Right ventricle myocardium superior (tissue), 1 donor: ENCODE measurements at places on chromosomes 2 and 18. TPM values are rescaled to one million over a fixed set of nuclear protein-coding genes. Genes with fewer than 3 reads are reported as not detected.

The SIGLEC15 gene
- not detected for total RNA-seq

The EVX2 gene
- total RNA-seq = not detected

The TLX2 gene
- total RNA-seq = not detected

DNA sequence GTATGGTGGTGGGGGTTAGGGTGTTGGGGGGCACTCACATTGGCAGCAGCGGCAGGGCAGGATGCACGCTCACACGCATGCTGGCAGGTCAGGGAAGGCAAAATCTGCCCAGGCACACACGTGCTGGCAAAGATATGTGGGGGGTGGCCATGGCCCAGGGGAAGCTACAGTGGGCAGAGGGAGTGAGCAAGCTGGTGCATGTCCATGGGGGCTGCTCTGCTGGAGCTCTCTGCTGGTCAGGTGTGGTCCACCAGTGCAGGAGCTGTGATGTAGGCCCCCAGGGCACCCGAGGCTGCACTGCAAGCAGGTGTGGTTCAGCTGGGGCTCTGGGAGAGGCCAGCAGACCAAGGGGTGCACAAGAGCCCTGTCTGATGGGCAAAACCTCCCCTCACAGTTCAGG, 491.5 kb upstream of the TNP1 start:
- DNase-seq = no peak

DNA sequence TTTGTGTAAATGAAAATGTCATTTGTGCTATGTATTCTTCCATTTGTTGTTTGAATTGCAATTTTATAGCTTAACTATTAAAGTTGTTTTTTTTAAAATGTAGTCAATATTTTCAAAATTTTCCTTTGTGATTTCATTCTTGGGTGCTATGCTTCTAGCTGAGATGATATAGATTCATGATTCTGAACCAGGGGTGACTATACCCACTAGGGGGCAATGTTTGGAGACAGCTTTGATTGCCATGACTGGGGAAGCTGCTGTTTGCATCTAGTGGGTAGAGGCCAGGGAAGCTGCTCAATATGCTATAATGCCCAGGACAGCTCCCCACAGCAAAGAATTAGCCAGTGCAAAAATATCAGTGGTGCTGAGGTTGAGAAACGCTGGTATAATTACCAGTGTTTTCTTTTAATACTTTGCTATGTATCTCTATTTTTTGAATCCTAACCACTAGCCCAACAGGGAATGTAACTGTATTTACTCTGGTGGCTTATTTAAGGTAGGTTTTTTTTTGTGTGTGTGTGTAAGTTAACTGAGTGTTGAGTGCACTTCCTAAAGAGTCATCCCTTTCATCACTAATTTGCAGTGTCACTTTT, 99.7 kb downstream of the MEP1B start:
- no peak for DNase-seq

DNA sequence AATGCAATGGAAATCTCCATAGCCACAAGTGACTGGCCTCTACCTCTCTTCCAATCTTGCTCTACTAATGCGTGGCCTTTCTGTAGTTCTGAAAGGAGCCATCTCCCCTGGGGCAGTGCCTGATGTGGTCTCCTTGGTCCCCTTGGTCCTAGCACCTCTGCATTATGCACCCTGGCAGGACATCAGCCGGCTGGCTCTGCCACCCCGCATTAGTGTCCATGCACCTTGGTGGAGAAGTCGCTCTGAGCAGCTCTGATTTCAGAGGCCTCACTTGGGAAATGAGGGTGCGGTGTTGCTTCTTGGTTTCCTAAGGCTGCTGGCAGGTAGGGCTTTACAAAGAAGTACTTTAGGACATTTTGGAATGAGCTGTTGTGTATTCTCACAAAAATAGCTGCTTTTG, 317.9 kb downstream of the GBX2 start:
- no peak for DNase-seq

DNA sequence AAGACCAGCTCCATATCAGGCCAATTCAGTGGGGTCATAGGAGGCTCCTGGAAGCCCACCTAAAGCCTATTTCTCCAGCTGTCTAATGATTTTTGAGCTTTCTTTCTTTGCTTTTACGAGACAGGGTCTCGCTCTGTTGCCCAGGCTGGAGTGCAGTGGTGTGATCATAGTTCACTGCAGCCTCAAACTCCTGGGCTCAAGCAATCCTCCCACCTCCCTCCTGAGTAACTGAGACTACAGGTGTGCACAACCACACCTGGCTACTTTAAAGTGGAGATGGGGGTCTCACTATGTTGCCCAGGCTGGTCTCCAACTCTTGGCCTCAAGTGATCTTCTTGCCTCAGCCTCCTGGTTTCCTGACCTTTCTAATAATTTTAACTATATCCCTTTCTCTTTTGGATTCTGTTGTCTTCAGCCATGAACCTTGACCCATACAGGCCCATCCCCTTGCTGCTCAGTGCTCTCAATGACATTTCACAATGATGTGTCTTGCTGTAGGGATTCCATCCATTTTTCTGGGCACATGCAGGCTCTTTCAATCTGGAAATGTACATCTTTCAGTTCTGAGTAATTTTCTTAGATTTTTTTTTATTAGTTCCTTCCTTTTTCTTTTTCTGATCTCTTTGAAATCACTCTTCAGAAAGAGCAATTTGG, 29.7 kb downstream of the GNLY start:
- no peak for DNase-seq

DNA sequence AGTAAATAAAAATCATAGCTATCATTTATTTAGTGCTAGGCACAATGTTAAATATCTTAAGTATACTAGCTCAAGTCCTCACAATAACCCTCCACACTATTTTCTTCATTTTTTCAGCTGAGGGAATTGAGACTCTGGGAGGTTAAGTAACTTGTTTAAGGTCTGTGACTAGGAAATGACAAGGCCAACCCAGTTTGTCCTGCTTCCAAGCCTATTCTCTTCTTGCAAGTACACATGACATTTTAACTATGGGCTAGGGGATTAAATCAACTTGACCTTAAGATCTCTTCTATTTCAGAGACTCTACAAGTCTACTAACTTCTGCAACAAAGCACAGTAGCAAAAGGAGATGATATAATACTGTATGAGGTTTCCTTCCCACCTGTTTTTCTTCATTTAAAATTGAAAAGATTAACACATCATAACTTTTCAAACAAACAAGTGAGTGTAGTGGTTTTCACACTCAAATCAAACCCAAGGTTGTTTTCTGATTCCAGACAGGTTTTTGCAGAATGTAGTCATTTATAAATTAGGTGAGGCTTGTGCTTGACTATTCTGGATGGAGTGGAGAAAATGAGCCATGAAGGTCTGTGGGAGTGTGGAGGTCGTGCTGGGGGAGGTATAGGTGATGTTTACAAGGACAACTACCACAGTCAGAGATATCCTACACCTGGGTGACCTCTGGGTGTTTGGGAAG, 57.0 kb downstream of the CD28 start:
- DNase-seq = no peak

DNA sequence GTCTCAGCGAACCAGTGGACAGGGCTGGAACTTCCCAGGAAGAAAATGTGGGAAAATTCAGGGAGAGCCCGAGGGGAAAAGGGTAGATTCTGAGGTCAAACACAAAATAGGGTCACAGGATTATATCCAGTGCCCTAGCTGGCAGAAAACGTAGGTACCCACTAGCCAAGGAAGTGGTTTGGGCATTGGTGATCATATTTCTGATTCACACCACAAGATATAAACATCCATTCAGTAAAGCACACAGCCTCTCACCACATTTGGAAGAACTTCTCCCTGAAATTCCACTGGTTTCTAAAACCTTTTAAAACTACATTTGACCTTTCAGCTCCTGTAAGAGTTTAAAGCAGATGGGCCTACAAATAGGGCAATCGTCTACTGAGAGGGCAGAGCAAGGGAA, 186.9 kb downstream of the TTC32 start:
- no peak for DNase-seq

- DNase-seq = no peak
These were observed 16.0 kb downstream of the PDCD1 start for GRCh38 chr2:241842620-241843211.

- DNase-seq = no peak
These were observed 198.9 kb downstream of the NYAP2 start for GRCh38 chr2:225598426-225598825.
